ENCODE measurements at places on chromosomes 1 and 21.

DNA sequence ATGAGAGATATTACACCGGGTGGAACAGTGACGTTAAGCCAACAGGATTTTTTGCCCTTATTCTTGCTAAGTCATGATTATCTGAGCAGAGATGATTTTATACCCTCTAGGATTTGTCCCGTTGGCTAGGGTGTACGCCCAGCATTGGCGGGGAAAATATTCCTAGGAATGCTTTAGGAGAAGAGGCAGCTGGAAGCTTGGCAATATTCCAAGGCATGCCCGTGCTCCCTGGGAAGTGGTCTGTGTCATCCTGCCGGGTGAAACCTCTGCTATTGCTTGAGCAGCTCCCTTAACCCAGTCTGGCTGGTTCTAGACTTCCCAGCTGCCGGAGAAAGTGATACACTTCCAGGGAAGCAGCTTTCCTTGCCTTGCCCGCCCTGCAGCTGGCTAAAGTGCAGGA lies 16.2 kb downstream of the CHRNB2 start:
- no peak overlapping the region for H3K27ac ChIP-seq
- peaks cover 17% of the 10 kb centered on the region for H3K4me1 ChIP-seq
- no peak for DNase-seq
- no peaks in the 10 kb centered on the region for H3K27me3 ChIP-seq

DNA sequence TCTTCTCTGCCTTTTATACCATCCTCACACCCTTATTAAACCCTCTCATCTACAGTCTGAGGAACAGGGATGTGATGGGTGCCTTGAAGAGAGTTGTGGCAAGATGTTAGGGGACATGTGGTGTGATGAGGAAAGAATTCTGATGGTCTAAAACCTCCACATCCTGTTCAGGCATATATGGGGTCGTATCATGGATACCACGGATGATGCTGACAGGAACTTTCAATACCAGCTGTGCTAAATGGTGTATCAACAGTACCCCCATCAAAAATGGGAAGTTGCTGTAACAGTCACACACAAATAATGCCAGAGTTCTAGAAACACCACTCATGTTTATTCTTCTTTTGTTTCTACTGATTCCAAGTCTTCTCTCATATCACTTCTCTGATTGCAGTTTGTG lies 12.9 kb downstream of the OR2T6 start:
- H3K4me3 ChIP-seq = no peak overlapping the region
- no peaks in the 10 kb centered on the region for H3K4me1 ChIP-seq
- no peaks in the 10 kb centered on the region for H3K36me3 ChIP-seq

DNA sequence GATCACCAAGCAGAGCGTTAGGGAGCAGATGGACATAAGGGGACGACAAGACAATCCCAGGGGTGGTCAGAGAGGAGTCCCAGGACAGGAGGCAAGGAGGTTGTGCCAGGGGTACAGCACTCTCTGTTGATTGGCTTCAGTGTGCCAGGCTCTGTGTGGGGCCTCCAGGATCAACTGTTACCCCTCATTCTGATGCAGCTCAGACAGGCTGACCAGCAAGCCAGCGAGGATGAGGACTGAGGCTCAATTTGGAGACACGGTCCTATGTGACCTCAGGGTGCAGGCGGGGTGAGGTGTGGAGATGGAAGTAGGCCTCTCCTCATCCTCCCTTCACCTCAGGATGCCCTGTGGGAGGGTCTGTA lies 4.0 kb downstream of the HYI start:
- peaks cover 75% of the 10 kb centered on the region for H3K36me3 ChIP-seq
- H3K4me3 ChIP-seq = no peak overlapping the region
- H3K27me3 ChIP-seq = no peaks in the 10 kb centered on the region
- no peak for DNase-seq
- H3K27ac ChIP-seq = no peak overlapping the region
- no peaks in the 10 kb centered on the region for H3K4me1 ChIP-seq

DNA sequence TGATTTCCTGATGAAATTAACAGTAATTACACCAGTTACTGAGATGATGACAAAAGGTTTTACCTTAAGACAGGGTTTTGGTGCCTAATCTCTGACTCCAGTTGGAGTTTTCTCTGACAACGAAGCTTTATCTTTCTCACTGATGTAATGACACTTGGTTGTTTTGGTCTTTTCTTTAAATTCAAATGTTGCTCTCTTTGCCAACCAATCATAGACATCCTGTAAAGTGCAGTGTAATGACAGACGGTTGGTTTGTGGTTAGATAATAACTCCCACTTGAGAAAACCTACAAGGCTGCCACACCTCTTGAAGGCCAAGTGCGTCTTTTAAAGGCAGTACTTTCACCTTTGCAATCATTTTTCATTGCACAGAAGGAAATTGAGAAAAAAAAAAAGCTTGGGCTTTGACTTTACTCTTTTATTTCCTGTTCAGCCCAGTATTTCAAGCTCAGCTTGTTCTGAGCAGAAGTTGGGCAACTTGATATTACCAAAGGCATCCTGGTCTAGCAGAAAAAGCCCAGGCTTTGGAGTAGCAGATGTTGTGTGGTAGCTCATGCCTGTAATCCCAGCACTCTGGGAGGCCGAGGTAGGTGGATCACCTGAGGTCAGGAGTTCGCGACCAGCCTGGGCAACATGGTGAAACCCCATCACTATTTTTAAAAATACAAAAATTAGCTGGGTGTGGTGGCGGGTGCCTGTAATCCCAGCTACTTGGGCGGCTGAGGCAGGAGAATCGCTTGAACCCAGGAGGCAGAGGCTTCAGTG lies 14.9 kb downstream of the PDIK1L start:
- no peaks in the 10 kb centered on the region for H3K27me3 ChIP-seq
- peak overlapping the region; percentile 18 for H3K27ac ChIP-seq

- H3K4me3 ChIP-seq = peak overlapping the region; percentile 76
- H3K27ac ChIP-seq = peak overlapping the region; percentile 92
- H3K27me3 ChIP-seq = no peaks in the 10 kb centered on the region
- DNase-seq = no peak
- H3K36me3 ChIP-seq = no peaks in the 10 kb centered on the region
These were observed 478 bp upstream of the PRDM2 start for GRCh38 chr1:13699510-13699909.

GRCh38 chr1:200336901-200337391 lies 72.9 kb downstream of the ZNF281 start:
- DNase-seq = no peak
- H3K36me3 ChIP-seq = no peaks in the 10 kb centered on the region
- H3K27ac ChIP-seq = no peak overlapping the region

- H3K27ac ChIP-seq = no peak overlapping the region
- no peaks in the 10 kb centered on the region for H3K4me1 ChIP-seq
- H3K27me3 ChIP-seq = no peaks in the 10 kb centered on the region
- H3K36me3 ChIP-seq = no peaks in the 10 kb centered on the region
- H3K4me3 ChIP-seq = no peak overlapping the region
These were observed 39.0 kb upstream of the CADM3 start for GRCh38 chr1:159132271-159132881.

DNA sequence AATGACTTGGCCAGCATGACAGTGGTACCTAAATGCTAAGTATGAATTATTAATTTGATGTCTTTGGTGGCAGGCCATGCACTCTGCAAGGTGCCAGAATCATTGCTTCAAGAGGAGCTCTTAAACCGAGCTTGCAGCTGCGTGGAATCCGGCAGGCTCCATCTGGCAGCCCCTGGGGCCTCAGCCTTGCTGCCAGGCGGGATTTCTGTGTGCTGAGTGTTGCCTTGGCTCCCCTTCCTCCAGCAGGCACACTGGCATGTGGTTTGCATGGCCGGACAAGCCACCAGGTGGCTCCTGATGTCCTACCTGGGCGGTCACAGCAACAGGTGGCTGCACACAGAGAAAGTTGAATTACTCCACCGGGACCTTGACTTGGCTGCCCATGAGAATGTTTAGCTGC lies 155.4 kb downstream of the URB2 start:
- DNase-seq = no peak
- no peaks in the 10 kb centered on the region for H3K4me1 ChIP-seq
- no peak overlapping the region for H3K4me3 ChIP-seq
- no peaks in the 10 kb centered on the region for H3K36me3 ChIP-seq
- no peak overlapping the region for H3K27ac ChIP-seq

GRCh38 chr1:62420214-62420613 lies 16.6 kb upstream of the USP1 start:
- H3K27ac ChIP-seq = no peak overlapping the region
- H3K4me1 ChIP-seq = no peaks in the 10 kb centered on the region
- DNase-seq = no peak
- no peak overlapping the region for H3K4me3 ChIP-seq

GRCh38 chr1:36081926-36082485 lies 1.9 kb upstream of the TEKT2 start:
- H3K27me3 ChIP-seq = peaks cover 12% of the 10 kb centered on the region
- H3K4me1 ChIP-seq = peaks cover 14% of the 10 kb centered on the region
- no peak overlapping the region for H3K27ac ChIP-seq
- no peaks in the 10 kb centered on the region for H3K36me3 ChIP-seq
- DNase-seq = no peak

DNA sequence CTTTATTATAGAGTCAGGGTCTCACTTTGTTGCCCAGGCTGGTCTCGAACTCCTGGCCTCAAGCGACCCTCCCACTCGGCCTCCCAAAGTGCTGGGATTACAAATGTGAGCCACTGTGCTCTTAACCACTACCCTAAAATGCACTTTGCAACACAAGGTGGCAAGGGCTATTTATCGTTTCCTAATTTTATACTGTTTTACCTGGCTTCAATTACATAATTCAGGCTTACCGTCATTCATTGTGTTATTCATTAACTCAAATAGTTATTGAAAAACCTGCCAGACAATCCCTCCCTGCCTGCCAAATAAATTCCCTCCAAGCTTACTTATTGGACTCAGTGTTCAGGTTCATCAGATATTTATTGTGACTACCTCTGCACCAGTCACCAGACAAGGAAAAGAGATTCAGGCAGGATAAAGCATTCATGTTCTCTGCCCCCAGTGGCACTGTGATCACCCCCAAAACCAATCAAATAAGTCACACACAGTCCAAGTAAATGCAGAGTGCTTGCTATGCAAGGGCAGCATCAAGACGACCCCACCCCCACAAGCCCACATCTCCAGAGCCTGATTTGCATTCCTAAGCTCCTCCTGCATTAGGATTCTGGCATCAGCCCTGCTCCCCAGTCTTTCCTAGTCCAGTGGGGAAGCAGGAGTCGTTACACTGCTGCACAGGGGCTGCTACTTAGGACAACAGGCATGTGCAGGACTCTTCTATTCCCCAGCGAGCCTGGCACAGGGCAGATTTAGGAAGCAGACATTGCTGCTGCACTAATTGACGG lies 8.1 kb downstream of the PAQR7 start:
- no peak overlapping the region for H3K4me3 ChIP-seq
- DNase-seq = peak; percentile 25
- peaks cover 12% of the 10 kb centered on the region for H3K4me1 ChIP-seq
- H3K27ac ChIP-seq = no peak overlapping the region
- H3K27me3 ChIP-seq = no peaks in the 10 kb centered on the region
- H3K36me3 ChIP-seq = no peaks in the 10 kb centered on the region

DNA sequence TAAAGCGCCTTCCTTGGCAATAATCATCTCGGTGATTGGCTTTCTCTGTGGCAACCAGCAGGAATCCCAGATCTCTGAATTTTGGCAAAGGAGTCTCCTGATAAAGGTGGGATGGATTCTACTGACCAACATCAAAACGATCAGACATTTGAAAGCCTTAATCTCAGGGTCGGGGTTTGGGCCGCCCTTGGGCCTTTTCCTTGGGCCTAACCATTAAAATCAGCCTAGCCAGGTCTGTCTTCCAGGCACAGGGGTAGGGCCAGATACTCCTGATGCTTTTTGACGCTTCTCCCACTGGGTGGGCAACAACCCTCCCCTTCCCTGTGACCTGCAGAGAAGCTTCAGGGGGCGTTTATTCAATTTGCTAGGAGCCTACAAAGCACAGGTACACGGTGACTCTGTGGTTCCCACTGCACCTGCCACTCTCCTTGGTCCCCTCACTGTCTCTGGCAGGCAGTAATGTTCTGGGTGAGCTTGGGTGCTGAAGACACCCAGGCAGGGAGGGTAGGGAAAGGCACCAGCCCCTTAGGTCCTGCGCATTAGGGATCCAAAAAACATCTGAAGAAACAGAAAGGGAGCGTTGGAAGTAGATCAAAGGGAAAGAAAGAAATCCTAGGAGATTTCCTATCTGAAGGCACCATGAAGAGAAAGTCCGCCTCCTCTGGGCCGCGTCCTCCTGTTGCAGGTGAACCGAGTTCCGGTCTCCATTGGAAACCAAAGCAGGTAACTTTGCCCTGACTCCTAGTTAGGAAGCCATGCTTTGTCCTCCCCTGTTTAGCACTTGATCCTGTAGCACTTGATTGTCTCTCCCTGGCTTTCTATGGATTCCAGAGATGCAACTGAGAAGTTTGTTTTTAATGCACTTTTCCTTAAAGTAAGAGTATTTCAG lies 12.3 kb downstream of the RNU1-2 start:
- H3K27me3 ChIP-seq = no peaks in the 10 kb centered on the region
- no peaks in the 10 kb centered on the region for H3K36me3 ChIP-seq
- no peak overlapping the region for H3K4me3 ChIP-seq
- H3K27ac ChIP-seq = no peak overlapping the region
- no peak for DNase-seq

GRCh38 chr21:28823429-28823828 lies 169.2 kb downstream of the LTN1 start:
- peaks cover 26% of the 10 kb centered on the region for H3K4me1 ChIP-seq
- no peaks in the 10 kb centered on the region for H3K27me3 ChIP-seq
- peak overlapping the region; percentile 65 for H3K27ac ChIP-seq
- H3K4me3 ChIP-seq = no peak overlapping the region

GRCh38 chr1:115063228-115063901 lies 25.9 kb downstream of the TSPAN2 start:
- no peaks in the 10 kb centered on the region for H3K4me1 ChIP-seq
- H3K36me3 ChIP-seq = peaks cover 3% of the 10 kb centered on the region
- no peak overlapping the region for H3K4me3 ChIP-seq

DNA sequence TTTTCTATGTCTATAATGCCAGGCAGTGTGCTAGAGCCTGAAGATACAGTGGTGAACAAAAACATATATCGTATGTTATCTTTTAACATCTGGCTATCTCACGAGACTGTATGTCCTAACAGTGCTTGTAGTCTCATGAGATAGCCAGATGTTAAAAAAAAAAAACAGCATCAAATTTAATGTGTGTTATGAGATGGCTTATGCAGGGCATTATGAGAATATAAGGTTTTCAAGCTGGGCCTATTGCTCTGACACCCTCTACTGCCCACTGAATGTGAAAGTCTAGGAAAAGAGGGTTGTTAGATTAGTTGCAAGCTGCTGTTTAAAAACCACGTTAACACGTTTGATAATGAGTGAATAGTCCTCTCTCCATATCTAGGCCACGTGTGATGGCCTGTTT lies 109.8 kb downstream of the CACHD1 start:
- no peak for DNase-seq
- H3K36me3 ChIP-seq = no peaks in the 10 kb centered on the region
- no peaks in the 10 kb centered on the region for H3K4me1 ChIP-seq
- no peak overlapping the region for H3K4me3 ChIP-seq
- no peaks in the 10 kb centered on the region for H3K27me3 ChIP-seq

GRCh38 chr1:209368864-209369598 lies 214.5 kb upstream of the CAMK1G start:
- DNase-seq = peak; percentile 72
- no peaks in the 10 kb centered on the region for H3K27me3 ChIP-seq
- no peaks in the 10 kb centered on the region for H3K36me3 ChIP-seq
- H3K4me3 ChIP-seq = no peak overlapping the region

GRCh38 chr1:66088787-66089186 lies 296.1 kb downstream of the PDE4B start:
- H3K4me1 ChIP-seq = no peaks in the 10 kb centered on the region
- H3K36me3 ChIP-seq = no peaks in the 10 kb centered on the region
- DNase-seq = no peak
- no peak overlapping the region for H3K27ac ChIP-seq
- H3K27me3 ChIP-seq = no peaks in the 10 kb centered on the region

- H3K27ac ChIP-seq = peak overlapping the region; percentile 98
- DNase-seq = peak; percentile 59
- H3K27me3 ChIP-seq = no peaks in the 10 kb centered on the region
- H3K4me3 ChIP-seq = peak overlapping the region; percentile 90
These were observed 2.1 kb downstream of the COL6A2 start for GRCh38 chr21:46100020-46100419.

GRCh38 chr1:167328816-167329483 lies 108.3 kb downstream of the POU2F1 start:
- H3K27me3 ChIP-seq = no peaks in the 10 kb centered on the region
- H3K27ac ChIP-seq = no peak overlapping the region
- H3K36me3 ChIP-seq = no peaks in the 10 kb centered on the region
- no peak for DNase-seq

Measured in sigmoid colon (tissue), 7 donors.